ENCODE measurements at places on chromosomes 2 and 18. TPM values are rescaled to one million over a fixed set of nuclear protein-coding genes. Genes with fewer than 3 reads are reported as not detected.

DNA sequence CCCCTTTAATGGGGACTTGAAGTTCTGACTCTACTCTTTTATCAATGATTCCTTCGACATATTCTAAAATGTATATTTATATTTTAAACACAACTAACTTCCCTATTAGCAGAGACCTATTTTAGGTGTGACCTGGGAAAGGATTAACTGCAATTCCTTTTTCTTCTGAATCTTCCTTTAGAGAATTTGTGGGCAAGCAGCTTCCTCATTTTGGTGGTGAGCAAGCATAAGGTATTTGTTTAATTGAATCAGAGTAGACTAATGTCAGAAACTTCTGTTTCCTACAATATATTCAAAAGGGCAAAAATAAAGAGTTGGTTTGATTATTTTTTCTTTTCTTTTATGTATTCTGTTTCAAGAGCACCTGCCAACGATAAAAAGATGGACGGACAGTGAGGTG is 237.0 kb downstream of the IKZF2 start:
- DNase-seq: no peak

- DNase-seq: no peak
Observed at GRCh38 chr2:215140166-215140707, 1.8 kb upstream of the ABCA12 start.

DNA sequence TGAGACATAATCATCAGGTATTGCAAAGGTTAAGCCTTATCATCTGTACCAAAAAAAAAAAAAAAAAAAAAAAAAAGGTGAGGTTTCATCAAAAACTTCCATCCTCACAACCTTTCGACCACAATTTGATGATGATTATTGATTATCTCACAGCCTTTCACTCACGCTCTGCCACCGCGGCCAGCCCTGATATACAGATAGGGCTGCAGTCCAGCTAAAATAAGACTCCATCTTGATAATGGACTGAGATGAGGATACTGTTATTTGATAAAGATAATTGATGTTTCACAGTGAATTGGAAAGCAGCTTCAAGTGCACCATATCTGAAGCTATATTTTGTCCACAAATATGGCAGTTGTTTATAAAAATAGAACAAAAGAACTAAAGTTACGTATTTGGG is 159.7 kb upstream of the BOD1L2 start:
- no peak for DNase-seq

DNA sequence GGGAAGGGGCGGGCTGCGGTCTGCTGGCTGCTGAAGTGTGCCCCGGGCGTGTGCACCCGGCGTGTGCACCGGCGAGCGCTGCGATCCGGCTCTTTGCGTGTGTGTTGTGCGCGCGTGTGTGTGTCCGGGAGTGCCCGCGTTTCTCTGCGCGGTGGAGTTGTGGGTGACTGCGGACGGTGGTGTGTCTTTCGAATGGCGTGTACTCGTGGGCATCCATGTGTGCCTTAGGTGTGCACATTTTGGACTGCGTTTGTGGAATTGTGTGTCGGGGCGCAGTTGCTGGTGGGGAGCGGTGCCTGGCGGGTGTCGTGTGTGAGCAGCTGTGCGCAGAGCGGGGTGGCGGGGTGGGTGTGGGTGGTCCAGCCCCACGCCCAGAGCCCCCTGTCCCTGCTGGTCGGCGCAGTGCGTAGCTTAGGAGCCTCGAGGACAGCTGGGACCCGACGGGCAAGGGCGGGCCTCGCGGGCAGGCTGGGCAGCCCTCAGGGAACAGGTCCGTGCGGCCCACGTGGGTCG is 533 bp downstream of the HPCAL1 start:
- DNase-seq: no peak

SCG2 gene
- total RNA-seq: 0.19 TPM

DNA sequence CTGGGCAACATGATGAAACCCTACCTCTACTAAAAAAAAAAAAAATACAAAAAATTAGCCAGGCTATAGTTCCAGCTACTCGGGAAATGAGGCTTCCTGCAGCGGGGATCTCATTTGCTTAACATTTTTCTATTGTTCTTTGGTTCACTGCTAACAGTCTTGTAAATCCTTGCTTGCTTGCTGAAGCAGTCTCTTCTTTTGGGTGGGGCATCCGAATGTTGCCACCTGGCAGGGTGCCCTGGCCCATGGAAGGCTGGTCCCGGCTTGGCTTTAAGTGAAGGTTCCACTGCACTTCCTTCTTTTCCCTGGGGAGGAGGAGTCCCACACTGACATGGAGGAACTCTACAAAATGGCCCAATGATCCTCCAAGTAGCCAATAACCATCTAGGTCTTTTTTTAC is 6.0 kb upstream of the ANKRD29 start:
- no peak for DNase-seq

DNA sequence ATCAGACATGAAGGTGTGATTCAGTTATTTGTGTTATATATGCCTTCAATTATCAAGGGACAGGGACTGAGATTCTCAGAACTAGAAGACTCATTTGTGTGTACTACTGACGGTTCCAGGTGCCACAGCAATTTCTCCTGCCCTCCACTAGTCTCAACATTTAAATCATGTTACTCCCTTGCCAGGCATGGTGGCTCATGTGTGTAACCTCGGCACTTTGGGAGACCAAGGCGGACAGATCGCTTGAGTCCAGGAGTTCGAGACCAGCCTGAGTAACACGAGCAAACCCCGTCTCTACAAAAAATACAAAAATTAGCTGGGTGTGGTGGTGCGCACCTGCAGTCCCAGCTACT is 1.1 kb downstream of the CNDP2 start:
- no peak for DNase-seq

CCDC93 gene
- total RNA-seq: 22.8 TPM

- no peak for DNase-seq
Observed at GRCh38 chr18:72063001-72063400, 481.1 kb downstream of the CBLN2 start.

UBE2F gene
- total RNA-seq: 63.5 TPM

SLC39A6 gene
- 11.9 TPM for total RNA-seq

DNA sequence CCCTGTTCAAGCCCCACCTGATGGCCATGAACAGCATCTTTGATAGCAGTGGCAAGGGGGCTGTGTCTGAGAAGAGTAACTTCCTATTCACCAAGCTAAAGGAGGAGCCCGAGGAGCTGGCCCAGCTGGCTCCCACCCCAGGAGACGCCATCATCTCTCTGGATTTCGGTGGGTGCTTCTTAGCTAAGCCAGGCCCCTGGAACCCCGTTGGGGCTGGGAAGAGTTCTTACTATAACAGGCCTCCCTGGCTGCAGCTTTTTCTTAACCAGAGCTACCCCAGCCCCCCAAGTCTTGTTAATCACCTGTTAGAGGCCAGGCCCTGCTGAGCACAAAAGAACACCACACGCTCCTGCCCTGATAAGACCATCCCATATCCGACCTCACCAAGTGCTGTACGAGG is 79.4 kb downstream of the EPAS1 start:
- DNase-seq: no peak

SERPINB12 gene
- total RNA-seq: not detected
